ENCODE measurements at places on chromosomes 16 and 17.

DNA sequence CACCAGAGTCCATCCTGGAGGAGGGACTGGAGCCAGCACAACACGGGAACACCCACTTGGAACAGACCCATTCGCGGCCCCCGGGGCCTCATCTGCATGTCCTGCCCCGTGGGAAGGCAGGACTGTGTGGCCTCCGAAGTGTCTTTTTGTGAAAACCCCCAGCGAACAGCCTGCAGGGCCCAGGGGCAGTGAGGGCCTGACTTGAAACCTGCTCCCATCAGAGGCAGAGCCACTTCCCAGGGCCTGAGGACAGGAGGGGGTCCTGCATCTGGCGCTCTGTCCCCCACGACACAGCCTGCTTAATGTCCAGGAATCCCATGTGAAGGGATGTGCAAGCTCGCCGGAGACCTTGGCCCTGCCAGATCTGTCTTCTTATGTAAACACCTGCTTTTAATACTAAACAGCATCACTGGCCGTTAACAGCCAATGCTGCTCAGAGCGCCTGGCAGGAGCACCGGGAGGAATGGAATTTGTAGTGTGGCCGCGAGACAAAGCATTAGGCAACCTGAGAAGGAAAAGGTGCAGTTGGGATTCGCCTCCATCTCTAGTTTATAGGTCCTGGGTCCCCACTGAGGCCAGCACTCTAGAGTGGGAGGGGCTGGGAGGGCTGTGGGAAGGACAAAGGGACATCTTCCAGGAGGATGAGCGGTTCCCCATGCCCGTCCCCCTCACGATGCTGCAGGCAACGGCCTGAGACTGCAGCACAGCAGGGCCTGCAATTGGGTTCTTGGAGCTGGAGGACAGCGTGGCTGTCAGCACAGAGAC is 9.6 kb upstream of the EVPL start:
- DNase-seq: no peak

DNA sequence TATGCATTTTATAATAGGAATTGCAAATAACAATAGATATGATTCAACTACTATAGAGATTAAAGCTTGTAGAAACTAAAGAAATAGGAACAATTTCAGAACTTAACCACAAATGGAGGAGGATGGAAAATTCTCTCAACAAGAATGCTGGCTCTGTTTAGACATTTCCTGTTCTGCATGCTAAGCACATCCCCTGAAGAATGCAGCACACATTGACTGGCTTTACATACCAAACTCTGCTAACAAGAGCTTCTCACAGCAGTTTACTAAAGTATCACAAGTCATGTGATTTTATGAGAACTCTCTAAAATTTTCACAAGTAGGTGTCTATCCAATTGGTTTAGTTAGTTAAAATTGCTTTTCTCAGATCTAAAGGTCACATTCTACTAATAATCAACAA is 85.2 kb downstream of the SPAG9 start:
- no peak for DNase-seq

DNA sequence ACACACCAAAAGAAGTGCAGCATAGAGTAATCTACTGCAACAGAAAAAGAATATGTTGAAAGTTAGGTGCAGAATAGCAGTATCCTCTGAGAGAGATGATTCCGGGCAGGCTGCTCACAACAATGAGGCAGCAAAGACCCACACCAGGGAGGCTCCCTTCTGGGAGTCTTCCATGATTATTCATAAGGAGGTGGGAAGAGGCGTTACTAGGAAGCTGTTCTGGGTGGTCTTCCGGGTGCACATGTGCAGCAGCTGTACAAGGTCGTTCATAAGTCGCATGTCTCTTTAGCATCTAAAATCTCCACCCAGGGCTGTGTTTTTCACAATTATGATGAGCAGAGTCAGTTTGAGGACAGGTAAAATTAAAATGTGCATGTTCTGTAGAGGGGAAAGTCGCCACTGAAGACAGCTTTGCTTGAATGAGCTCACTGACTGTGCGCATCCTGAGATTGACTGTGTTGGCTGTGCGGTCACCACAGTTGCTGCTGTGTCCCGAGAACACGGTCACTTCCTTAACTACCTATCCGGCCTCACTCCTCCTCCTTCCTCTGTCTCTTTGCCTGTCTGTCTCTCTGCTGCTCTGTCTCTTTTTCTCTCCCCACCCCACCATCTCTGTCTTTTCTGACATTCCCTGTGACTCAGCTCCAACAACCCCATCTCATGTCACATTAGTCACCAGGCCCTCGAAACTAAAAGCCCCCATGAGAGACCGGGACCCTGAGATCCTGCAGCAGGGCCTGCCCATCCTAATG is 125.5 kb upstream of the HSBP1 start:
- DNase-seq: no peak

- no peak for DNase-seq
These were observed 91.8 kb downstream of the YPEL2 start for GRCh38 chr17:59423137-59423724.

- DNase-seq: no peak
These were observed 4.7 kb downstream of the PDE6G start for GRCh38 chr17:81651692-81652091.

GRCh38 chr16:82843606-82844271 is 217.0 kb downstream of the CDH13 start:
- no peak for DNase-seq

- DNase-seq: no peak
These were observed 20.2 kb downstream of the FBXO39 start for GRCh38 chr17:6796017-6796886.

- DNase-seq: no peak
These were observed 2.8 kb upstream of the TEFM start for GRCh38 chr17:30908717-30909420.

Data from NCI-H187 (cell line).